ENCODE measurements at places on chromosomes 1 and 21.

DNA sequence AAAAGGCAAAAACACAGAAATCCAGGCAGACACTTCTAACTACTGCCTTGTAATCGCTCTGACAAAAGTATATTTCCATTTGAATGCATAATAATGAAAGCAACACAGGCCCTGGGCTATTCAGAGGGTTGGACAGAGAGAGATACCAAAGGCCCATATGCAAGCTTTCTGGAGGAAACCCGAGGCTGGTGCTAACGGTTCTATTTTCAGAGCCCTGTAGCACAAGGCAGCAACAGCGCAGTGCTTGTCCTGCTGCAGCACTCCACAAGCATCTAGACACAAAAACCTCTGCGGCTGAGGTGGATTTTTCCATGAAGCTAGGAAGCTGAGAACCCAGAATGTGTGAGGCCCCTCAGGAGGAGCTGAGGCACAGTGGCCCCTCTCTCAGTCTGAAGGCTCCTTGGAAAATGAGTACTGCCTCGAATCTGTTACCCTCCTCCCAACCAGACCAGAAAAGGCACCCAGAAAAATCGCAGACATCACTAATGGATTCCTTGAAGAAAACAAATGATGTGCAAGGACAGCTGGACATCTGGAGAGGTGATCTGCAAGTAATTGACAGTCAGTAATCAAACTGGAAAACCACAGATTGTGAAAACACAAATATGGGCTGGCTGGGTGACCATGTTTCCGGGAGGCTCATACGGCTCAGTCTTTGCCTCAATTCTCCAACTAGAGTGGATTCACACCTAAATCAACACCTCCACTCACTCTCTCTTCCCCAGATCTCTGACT lies 54.0 kb downstream of the COLGALT2 start:
- no peak for DNase-seq

DNA sequence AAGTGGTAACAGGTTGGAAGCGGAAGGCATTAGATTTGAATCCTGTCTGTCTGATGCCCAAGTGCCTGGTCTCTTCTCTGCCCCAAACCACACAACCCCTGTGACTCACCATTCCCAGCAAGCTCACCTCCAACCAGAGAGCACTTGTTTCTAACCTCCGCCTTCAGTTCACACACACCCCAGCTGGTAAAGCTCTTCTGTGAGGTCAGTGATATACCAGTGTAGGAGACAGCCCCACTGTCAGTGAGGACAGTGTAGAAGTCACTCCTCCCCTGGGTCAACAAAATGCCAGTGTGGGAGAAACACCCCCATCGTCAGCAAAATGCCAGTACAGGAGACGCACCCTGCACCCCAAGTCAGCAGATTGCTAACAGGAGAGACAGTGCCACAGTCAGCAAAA lies 2.6 kb downstream of the RIMS3 start:
- DNase-seq, result no peak

DNA sequence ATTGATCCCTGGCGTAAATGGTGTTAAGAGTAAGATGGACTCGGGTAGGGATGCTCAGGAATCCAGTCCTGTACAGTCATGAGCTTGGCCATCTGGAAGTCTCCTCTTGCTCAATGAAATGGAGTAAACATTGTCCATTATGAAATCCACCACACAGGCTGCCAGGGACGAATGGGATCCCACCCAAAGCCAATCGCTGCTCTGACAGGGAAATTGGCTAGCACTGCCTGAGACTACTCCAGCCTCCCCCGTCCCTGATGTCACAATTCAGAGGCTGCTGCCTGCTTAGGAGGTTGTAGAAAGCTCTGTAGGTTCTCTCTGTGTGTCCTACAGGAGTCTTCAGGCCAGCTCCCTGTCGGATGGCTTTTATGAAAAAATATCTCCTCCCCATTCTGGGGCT lies at the start of gene HSD11B1:
Gene HSD11B1, plus strand, starts transcription at position 263 of the 400 bp plus-strand sequence. Its CDS starts 97 bp downstream, at position 360.
- DNase-seq, result peak; percentile 14

DNA sequence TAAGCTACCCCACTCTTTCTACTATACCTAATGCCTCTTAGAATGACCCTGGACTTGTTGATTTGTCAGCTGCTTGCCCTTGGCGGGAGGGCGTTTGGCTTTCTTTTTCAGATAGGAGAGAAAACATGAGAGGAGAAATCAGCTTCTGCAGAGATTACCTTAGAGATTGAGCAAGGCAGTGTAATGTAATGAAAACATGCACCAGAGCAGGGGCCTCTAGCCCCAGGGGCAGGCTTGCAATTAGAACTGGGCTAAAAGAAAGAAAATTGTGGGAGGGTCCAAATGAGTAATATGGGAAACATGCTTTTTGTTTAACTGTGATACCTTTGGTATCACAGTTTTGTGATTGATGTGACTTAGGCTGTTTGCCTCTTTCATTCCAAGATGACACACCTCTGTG lies 89.7 kb downstream of the PBX1 start:
- DNase-seq, result no peak

GRCh38 chr1:228156941-228157728 lies 7.4 kb downstream of the GJC2 start:
- DNase-seq, result no peak

- no peak for DNase-seq
Observed at GRCh38 chr1:117826540-117827078, 102.8 kb downstream of the GDAP2 start.

GRCh38 chr1:192763756-192764155 lies 45.1 kb upstream of the RGS2 start:
- DNase-seq, result no peak

DNA sequence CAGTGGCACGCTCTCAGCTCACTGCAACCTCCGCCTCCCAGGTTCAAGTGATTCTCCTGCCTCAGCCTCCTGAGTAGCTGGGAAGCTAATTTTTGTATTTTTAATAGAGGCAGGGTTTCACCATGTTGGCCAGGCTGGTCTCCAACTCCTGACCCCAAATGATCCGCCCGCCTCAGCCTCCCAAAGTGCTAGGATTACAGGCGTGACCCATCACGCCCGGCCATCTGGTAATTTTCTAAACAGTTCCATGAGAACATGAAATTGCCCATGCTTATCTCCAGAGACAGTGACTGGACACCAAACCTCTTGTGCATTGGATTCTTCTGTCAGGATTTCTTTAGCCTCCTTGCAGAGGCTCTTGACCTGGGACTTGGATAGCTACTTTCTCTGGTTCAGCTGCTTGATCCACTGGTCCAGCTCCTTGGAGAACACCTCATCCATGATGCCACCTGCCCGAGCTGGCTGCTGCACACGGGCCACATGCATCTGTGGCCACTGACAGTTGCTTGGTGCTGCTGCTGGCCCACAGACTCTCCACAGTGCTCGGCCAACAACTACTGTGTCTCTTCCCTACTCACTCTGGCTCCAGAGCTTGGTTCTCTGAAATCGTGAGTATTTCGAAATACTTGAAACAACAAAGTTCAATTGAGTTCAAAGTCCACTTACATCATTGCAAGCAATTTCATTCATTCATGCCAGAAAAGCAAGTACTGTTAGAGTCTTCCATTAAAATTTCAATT lies 40.0 kb upstream of the CTPS1 start:
- DNase-seq, result peak; percentile 68

DNA sequence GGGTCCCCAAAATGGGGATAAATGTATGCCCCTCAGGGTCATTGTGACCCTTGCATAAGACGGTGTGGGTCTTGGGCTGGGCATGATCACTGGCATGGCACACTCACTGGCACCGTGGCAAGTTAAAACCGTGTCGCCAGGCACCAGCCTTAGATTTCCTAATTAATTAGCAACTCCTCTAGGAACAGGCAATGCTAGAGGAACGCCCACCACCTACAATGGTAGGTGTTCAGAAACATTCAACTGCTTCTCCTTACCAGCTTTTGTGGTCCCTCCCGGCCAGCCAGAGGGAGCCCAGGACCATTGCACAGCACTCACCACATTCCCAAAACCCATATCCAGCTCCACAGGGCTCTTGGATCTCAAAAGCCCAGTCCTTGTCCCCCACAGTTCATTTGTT lies 36.4 kb downstream of the EPHA2 start:
- no peak for DNase-seq

DNA sequence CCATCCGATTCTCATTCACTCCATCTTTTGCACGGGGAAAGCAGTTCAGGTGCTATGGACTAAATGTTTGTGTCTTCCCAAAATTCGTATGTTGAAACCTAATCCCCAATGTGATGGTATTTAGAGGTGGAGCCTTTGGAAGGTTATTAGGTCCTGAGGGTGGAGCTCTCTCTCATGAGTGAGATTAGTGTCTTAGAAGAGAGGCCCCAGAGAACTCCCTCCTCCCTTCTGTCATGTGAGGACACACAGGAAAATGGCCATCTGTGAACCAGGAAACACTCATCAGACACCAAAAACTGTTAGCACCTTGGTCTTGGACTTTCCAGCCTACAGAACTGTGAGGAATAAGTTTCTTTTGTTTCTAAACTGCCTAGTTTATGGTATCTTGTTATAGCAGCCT lies 15.8 kb upstream of the CCDC190 start:
- no peak for DNase-seq

- no peak for DNase-seq
Observed at GRCh38 chr21:36504067-36505058, 24.4 kb upstream of the CLDN14 start.

GRCh38 chr1:93081716-93082115 lies 2.6 kb downstream of the MTF2 start:
- no peak for DNase-seq

DNA sequence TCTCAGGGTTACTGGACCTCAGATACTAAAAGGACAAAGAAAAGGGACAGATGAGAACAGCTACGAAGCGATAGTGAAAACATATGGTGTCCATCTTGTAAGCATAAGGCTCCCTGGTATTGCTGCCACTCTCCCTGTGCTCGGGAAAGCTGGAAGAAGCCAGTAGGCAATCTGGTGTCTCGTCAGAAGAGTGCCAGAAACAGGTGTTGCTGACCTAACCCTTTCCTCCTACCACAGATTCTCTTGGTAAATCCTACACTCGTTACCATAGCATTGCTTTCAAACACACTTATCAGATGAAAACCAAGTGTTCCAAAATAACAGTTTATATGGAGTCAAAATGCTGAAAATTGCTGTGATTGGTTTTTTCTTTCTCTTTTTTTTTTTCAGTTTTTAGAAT lies 146.3 kb downstream of the NRIP1 start:
- no peak for DNase-seq

- DNase-seq, result no peak
Observed at GRCh38 chr1:17844185-17844826, 89.2 kb downstream of the ACTL8 start.

- DNase-seq, result no peak
Observed at GRCh38 chr1:169873582-169874199, 20.0 kb downstream of the SCYL3 start.

GRCh38 chr21:38968887-38969543 lies 163.3 kb downstream of the ETS2 start:
- no peak for DNase-seq

- DNase-seq, result no peak
Observed at GRCh38 chr1:90488451-90488850, 228.7 kb downstream of the BARHL2 start.

DNA sequence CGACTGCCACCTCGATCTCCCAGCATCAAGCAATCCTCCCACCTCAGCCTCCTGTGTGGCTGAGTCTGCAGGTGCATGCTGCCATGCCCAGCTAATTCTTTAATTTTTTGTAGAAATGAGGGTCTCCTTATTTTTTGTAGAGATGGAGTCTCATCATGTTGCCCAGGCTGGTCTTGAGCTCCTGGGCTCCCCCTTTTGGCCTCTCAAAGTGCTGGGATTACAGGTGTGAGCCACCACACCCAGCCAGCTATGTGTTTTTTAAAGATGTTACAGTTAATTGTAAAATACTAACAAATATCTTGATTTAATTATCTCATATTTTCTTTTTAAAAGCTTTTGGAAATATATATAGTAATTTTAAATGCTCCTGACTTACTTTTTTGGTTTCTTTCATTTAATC lies 181.3 kb upstream of the DMRTA2 start:
- DNase-seq, result no peak

DNA sequence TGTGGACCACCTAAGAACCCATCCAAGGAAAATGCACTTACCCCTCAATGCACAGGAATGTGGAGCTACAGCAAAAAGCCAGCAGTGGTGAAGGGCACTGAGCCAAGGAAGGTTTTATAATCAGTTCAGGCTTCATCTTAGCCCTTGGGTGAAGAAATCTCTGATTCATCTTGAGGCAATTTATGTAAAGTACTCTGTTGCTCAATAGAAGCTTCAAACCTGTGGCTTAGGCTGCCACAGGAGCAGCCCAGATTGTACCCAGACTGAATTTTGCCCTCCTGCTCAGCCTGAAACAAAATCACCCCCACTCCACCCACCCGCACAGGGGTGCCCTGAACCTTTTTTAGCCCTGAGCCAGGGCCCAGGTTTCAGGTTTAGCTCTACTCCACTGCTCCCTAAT lies at the start of gene S100A12:
Gene S100A12, minus strand, starts transcription at position 111 of the 400 bp plus-strand sequence. CDS start 1,029 bp downstream, outside the sequence.
- peak; percentile 58 for DNase-seq

GRCh38 chr1:6316240-6317097 lies 55.6 kb upstream of the GPR153 start:
- no peak for DNase-seq

DNA sequence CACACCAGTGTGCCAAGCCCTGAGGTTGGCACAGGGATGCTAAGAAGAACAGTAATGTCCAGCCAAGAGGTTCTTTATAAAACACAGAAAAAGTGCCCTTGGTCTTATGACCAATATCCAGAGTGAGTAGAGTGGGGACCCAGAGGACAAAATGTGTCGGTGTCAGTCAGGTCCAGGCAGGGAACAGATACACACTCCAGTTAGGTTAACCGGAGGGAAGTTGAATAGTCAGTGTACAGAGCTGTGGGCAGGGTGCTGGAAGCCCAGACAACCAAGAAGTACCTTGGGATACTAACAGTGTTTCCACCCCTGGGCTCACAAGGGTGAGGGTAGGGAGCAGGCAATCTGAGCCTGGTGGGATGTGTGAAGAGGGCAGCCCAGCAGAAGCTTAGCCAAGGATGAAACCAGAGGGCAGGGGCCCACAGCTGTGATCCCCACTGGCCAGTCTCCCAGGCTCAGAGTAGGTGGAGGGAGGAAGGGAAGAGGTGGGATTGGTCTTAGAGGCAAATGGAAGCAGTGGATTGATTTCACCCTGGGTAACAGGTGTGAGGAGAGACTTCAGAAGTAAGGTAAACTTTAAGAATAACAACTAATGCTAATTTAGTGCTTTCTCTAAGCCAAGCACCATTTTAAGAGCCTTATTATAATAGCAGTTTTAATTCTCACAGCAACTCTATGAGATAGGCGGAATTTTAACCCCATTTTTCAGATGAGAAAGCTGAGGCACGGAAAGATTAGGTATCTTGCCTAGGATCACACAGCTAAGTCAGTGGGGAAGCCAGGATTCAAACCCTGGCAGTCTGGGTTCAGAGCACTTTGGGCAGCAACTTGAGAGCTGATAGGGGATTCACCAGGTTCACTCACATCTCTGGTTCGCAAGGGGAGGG lies 143.4 kb upstream of the HOOK1 start:
- DNase-seq, result no peak

DNA sequence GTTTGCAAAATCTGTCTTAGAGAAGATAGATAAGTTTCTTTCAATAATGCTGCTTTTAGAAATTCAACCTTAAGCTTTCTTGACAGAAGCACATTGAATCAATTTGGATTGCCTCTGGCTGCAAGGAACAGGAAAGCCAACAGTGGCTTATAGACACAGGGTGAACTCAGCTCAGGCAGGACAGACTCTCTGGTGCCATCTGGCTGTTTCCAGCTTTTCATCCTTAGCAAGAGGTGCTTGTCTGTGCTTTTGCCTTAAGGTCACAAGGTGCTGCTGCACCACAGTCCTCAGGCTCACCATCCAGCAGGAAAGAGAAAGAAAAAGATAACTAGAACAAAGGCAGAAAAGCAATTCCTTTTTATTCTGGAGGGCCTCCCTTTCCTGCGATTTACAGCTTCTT lies 93.7 kb upstream of the ETS2 start:
- peak; percentile 75 for DNase-seq
